Ureter (tissue), 1 donor: ENCODE measurements at places on chromosomes 16 and 17. TPM values are rescaled to one million over a fixed set of nuclear protein-coding genes. Genes with fewer than 3 reads are reported as not detected.

Gene SYT17
- 24.4 TPM for total RNA-seq

DNA sequence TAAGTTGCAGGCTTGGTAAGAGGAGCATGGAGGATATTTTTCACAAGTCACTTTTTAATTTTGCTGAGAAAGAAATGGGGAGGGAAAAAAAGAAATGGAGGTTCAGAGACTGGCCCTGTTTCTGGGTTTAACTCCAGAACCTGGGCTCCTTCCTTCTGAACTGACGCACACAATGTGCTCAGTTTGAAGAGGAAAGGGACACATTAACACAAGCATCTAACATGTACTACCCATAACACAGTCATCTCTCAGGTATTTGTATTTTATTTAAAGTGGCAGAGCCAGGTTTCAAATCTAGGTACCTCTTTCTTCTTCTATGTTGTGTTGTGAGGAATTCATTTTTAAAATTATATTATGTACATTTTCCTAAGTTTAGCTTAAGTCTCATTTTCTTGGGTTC lies 5.3 kb upstream of the TMEM100 start:
- no peak for DNase-seq

Gene FAM171A2
- 0.78 TPM for total RNA-seq

DNA sequence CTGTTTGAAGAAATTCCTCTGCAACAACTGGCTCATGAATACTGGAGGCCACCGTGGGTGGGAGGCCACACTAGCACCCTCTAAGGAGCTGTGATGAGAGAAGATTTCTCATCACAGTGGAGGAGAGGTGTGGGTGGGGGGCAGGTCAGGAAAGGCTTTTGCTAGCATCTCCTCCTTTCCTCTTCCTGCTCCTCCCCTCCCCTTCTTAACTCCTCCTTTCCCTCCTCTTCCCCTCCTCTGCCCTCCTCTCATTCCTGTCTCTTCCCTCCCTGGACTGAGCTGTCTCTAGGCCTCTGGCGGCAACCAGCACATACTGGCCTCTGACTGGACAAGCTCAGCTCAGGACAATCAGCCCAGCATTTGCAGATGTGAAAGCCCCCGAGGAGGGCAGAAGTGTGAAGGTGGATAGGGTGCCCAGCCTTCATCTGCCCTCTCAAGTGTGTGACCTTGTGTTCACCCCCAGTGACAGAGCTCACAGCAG lies 19.0 kb upstream of the LHX1 start:
- no peak for DNase-seq

GRCh38 chr17:10063730-10064241 lies 134.6 kb downstream of the GAS7 start:
- DNase-seq = no peak
